ENCODE measurements at places on chromosomes 2 and 18.
A peak's percentile ranks its signal among the peaks of the same experiment; 100 is the strongest.

DNA sequence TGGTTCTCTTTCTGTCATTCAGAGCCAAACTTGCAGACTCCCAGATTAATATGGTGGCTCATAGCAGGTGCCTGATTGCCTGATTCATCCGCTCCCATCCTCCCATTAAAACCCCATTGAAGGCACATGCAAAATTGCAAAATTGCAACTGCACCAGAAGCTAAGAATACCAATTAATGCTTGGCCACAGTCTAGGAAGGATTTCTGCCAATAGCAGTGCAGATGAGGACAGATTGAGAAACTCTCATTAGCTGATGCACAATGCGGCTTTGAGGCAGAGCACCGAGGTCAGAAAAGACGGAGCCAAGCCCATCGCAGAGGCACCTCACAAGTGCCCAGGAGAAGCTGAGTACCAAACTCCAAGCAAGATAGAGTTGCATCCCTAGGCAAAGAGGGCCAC, 172.8 kb downstream of the ARL4C start:
- DNase-seq, result no peak

GRCh38 chr2:233556881-233557736, 9.5 kb downstream of the USP40 start:
- DNase-seq, result no peak

- no peak for DNase-seq
Observed at GRCh38 chr18:12066910-12067511, 26.6 kb upstream of the ANKRD62 start.

- DNase-seq, result no peak
Observed at GRCh38 chr18:13219593-13220159, 1.1 kb downstream of the LDLRAD4 start.

- DNase-seq, result no peak
Observed at GRCh38 chr2:97750017-97750416, 36.6 kb downstream of the ZAP70 start.

- no peak for DNase-seq
Observed at GRCh38 chr18:34957119-34957863, 83.9 kb upstream of the MAPRE2 start.

GRCh38 chr18:51193621-51194287, 3.7 kb downstream of the MEX3C start:
- DNase-seq, result no peak

DNA sequence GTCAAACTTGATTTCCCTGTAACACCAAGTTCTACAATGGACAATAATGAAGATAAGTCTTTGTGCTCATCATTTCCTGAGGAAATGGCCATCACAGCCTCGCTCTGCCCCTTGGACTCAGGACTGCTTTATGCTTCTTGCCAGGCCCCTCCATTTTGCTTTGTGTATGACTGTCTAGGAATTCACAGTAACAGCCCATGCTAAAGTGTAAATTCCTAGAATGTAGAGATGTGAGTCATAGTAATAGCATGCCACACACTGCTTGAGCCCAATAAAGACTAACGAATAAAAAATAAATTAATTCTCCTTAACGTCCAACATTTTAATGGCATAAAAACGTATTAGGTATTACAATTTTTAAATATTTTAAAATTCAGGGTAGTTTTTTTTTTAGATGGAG, 226.5 kb downstream of the PID1 start:
- DNase-seq, result no peak

DNA sequence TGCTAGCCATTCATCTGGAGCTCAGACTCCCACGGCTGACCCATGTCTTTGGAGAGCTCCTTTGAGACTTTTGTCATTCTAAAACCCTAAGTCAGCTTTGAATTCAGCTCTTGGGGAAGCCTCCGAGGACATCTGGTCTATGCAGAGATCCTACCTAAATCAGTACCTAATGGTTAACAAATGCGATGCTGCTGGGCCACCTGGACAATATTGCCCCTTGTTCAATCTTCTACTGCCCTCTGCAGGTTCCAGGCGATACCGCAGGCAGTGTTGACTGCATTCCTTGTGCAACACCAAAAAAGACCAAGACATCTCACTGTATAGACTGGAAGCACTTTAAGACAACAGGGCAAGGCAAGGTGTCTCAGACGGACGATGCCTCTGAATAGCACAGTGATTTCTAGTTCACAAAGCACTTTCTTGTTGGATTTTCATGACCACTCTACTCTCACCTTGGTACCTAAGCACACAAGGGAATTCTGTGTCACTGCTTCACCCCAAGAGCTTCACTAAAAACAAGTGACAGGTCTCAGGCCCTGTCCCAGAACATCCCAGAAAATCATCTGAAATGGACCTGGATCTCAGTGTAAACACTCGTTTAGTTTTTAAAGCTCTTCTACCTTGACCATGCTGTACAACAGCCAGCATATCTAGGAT, 80.9 kb downstream of the XDH start:
- peak; percentile 43 for DNase-seq
